ENCODE measurements at places on chromosomes 3 and 15. TPM values are rescaled to one million over a fixed set of nuclear protein-coding genes. Genes with fewer than 3 reads are reported as not detected.

Gene TMEM87A
- 11.8 TPM for polyA plus RNA-seq

Gene THBS1
- 12.9 TPM for polyA plus RNA-seq

Gene CASR
- 0.50 TPM for polyA plus RNA-seq

Gene CADPS
- 1.7 TPM for polyA plus RNA-seq

Gene RLBP1
- polyA plus RNA-seq: 0.13 TPM

Gene FRG2C
- polyA plus RNA-seq: not detected

Gene LINGO1
- 1.3 TPM for polyA plus RNA-seq

Gene MSL2
- polyA plus RNA-seq: 3.4 TPM

Data from stomach (tissue), 19 donors.